MCF 10A (cell line): ENCODE measurements at places on chromosomes 1 and 21.

DNA sequence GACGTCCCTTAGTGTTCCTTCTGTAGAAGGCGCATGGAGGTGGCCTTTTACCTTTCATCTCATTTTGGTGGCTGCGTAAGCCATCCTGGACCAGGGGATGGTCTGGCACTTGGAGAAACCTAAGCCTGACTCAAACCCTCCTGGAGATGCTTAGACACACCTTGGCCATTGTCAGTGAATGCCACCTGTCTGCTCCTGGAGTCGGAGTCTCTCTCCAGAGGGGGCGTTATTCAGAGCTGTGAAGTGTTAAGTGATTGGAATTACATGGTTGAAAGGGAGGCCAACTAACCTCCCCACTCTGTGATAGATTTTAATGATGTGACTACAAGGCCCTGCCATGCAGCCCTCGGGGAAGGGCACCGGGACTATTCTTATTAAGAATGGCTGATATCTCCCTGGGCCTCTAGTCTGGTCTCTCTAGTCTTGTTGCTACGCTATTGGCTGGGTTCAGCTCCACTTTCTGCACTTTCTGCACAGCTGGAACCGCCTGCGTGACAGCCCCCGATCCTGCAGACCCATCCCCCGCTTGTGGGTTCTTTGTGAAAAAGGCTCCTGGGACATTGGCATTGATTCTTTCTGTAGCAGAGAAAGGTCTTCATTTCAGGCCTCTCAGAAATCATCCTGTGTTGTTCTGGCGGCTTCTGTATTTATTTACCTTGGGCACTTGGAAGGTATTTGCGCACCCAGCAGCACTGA lies 4.2 kb downstream of the RASSF5 start:
- DNase-seq = no peak

GRCh38 chr1:224804220-224804619 lies 125.3 kb upstream of the DNAH14 start:
- DNase-seq = no peak

GRCh38 chr1:201618905-201619304 lies 80.0 kb downstream of the NAV1 start:
- no peak for DNase-seq

- peak; percentile 78 for DNase-seq
Observed at GRCh38 chr1:164748253-164748899, 189.4 kb downstream of the PBX1 start.

DNA sequence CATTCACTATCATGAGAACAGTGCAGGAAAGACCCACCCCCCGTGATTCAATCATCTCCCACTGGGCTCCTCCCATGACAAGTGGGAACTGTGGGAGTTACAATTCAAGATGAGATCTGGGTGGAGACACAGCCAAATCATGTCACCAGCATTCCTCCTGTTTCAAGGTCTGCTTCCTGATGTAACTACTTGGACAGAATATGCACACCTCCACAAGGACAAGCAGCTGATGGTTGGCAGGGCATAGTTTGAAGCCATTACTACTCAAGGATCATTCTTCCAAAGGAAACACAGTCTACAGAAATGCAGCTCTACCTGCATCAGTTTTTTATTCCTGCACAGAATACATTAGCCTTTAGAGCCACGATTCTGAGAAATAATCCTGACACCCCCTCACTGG lies 28.5 kb upstream of the RNF2 start:
- peak; percentile 11 for DNase-seq

DNA sequence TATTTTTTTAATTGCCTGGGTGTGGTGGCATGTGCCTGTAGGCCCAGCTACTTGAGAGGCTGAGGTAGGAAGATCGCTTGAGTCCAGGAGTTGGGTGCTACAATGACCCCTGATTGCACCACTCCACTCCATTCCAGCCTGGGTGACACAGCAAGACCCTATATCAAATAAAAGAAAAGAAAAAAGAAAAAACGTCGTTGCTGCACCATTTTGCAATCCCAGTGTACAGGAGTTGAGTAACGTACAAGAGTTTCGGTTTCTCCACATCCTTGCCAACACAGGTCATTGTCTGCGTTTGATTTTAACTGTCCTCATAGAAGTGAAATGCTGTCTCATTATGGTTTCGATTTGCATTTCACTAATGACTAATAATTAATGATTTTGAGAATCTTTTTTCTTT lies 7.9 kb downstream of the ZNF684 start:
- no peak for DNase-seq

- DNase-seq = no peak
Observed at GRCh38 chr21:18387994-18388393, 15.6 kb downstream of the TMPRSS15 start.

- no peak for DNase-seq
Observed at GRCh38 chr21:46552274-46552673, 52.6 kb downstream of the S100B start.

GRCh38 chr1:225767634-225768540 lies 9.7 kb upstream of the SRP9 start:
- DNase-seq = peak; percentile 73

DNA sequence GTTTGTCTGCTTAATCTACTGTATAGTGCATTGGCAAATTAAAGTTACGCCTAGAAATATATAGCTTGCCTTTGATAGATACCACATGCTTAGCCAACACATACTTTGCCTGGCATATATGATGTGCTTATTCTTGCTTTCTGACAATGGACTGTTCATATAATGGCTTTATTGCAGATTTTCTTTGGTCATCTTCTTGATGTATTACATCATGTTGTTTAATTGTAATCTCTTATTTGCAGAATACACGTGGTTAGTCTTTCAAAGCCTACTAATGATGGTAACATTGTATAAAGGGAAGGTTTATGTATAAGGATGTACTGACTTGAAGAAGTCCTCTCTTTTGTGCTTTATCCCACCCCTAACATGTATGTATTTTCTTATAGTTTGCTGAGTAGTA lies 201.5 kb downstream of the PDE4B start:
- no peak for DNase-seq

DNA sequence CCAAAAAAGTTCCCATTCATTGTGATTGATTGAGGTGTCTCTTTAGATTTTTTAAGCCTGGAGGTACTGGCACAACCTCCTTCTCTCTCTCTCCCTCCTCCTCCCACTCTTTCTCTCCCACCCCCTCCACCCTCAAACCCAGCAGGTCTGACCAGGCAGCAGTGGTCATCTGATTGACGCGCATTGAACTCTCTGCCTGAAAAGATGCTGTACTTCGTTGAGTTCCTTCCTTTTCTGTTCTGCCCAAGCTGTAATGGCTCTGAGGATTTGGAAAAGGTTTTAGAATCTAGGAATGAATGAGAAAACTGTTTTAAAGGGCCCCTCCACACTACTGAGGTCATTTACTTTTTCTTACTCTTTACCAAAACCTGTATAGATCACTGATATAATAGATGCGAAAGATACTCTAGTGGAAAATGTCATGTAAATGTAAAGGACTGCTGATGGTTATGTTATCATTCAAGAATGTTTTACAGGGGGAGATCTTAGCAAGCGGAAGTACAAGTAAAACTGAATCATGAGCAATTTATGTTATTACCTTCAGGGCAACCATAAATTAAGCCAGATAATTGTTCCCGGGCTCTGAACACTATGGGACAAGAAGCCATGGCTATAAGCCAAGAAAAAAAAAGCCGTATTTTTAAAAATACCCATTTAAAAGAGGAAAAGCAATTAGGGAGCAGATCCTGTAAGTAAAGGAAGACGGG lies 25.2 kb upstream of the DYRK1A start:
- no peak for DNase-seq

- peak; percentile 47 for DNase-seq
Observed at GRCh38 chr1:6612641-6613360, 730 bp upstream of the PHF13 start.

GRCh38 chr1:103058391-103058790 lies 49.9 kb downstream of the COL11A1 start:
- DNase-seq = no peak

GRCh38 chr1:26378879-26379251 lies 6.3 kb upstream of the ZNF683 start:
- DNase-seq = no peak

GRCh38 chr1:78279051-78279450 lies 211.7 kb upstream of the PTGFR start:
- peak; percentile 92 for DNase-seq

- no peak for DNase-seq
Observed at GRCh38 chr1:240612811-240613210, 856 bp upstream of the GREM2 start.

GRCh38 chr1:47547753-47548573 lies 110.1 kb downstream of the FOXD2 start:
- no peak for DNase-seq

GRCh38 chr1:33081554-33082305 lies 777 bp downstream of the AZIN2 start:
- no peak for DNase-seq

DNA sequence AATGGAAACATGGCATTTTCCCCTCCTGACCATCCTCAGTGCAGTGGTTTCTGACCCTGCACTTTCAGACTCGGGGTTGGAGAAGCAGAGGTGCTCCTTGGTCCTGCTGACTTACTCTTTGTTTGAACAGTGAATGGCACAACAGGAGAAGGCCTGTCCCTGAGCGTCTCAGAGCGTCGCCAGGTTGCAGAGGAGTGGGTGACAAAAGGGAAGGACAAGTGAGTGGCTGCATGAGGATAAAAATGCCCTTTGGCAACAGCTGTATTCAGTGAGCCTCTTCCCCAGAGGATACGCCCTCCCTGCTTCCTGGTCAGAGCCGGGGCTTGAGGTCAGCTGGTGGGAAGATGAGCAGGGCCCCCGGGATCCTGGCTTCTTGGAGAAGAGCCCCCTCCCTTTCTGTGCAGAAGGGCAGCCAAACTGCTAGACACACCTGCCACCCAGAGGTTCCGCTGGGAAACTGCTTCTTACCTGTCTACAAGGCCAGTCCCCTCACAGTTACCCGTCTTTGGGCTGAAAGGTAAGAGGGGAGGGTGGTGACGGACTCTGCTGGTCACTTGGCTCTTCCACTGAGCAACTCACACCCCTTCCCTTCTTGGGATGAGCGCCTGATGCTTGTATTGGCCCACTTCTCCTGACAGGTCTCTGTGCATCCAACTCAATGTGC lies 16.6 kb downstream of the NPL start:
- DNase-seq = no peak

GRCh38 chr1:105100102-105100501 lies 1350.4 kb downstream of the AMY1C start:
- DNase-seq = no peak

- DNase-seq = peak; percentile 73
Observed at GRCh38 chr1:25820247-25821111, 725 bp downstream of the MTFR1L start.

DNA sequence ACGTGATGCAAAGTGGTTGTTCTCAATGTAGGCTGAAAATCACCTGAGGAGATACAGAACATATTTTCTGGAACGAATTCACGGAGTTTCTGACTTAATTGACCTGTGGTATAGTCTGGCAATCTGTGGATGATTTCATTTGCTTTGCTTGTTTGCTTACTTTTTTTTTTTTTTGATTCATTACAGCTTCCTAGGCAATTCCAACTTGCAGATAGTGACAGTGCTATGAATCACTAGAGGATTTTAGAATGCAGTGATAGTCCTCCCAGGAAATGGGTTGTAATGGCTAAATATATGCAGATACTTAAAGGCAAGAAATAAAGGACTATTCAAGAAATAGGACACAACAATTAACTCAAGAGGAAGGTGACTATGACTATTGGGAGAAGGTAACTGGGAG lies 1378.1 kb upstream of the PRMT6 start:
- DNase-seq = peak; percentile 18

- DNase-seq = peak; percentile 80
Observed at GRCh38 chr1:17098446-17099317, 20.6 kb downstream of the PADI2 start.

GRCh38 chr1:184956999-184957700 lies 17.2 kb downstream of the NIBAN1 start:
- DNase-seq = no peak

DNA sequence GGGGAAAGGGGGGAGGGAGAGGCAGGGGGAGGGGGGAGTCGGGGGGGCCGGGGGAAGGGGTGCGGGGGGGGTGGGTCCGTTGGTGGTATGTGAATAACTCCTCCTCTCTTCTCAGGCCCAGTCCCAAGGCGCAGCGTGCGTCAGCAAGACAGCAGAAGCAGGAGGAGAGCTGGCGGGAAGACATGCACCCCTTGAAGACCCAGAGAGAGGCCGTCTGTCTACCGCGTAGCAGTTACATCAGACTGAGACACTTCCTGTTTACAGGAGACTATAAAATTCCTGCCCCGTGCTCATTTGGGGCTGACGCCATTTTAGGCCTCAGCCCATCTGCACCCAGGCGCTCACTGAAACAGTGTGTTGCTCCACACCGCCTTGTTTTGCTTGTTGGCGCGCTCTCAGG lies 55.3 kb downstream of the SETD4 start:
- no peak for DNase-seq

DNA sequence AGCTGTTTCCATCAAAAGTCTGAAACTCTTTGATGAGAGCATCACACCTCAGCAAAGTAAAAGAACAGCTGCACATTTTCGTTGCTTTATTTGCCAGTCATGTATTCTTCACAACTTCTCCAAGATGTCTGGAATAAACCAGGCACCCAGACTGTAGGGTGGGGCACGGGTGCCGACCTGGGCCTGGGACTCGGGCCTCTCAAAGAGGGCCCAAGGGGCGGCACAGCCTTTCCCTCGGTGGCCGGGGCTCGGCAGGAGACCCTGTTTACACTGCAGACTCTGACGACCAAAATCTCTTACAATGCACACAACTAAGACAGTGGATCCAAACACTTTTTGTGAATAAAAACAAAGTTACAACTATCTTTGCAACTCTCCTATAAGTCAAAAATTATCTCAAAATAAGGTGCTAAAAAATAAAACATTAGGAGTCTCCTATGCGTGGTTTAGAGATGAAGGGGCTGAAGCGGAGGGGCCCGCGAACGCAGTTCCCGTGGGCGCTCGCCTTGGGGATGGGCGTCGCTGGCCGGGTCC lies 696 bp downstream of the LSS start:
- peak; percentile 21 for DNase-seq

DNA sequence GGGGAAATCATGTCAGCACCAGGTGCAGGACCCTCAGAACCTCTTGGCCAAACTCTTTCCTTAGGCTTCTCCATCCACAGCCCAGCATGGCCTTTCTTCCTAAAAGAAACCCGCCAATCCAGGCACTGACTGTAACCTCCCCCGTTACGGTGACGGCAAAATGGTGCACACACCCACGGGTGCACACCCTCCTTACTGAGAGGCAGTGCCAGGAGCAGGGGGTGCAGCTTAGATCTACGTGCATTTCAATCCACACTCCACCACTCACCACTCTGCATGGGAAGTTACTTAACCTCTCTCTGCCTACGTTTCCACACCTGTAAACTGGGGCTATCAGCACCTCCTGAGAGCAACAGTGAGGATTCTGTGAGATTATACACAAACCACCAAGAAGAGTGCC lies 31.0 kb downstream of the SUSD4 start:
- DNase-seq = no peak

- DNase-seq = no peak
Observed at GRCh38 chr21:43311301-43311817, 115.6 kb downstream of the SIK1 start.
